DMS79 treated with DMSO at 0.1 percent for 48 hours (cell line): ENCODE measurements at places on chromosomes 7 and 10.

DNA sequence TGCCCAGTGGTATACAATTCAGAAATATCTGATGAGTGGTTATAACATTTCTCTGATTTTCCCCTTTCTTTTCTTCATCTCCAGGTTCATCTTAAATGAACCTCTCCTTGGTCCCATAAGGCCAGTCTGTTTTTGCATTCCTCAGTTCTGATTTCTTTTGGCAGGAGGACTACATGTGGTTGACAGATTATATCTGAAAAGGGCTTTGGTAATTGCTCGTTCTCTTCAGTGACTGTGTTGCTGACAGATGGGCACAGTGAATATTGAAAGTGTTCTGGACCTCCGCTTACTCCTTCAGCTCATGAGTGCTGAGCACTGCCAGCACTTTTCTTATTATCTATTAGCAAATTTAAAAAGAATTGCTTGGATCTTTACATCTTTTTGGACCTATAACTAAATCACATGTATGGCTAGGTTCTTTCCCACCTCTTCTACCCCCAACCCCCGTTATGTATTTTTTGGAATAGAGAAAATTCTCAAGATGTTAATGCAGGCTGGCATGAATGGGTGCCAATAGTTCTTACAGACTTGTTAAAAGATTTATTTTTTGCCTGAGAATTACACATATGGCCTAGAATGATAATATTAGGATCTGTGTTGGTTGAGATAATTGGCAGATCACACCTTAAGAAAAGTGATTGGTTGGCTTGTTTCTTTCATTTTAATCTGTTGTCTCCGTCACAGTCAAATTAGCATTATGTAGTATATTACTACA, 323.0 kb downstream of the EXOC4 start:
- peak; percentile 17 for DNase-seq

DNA sequence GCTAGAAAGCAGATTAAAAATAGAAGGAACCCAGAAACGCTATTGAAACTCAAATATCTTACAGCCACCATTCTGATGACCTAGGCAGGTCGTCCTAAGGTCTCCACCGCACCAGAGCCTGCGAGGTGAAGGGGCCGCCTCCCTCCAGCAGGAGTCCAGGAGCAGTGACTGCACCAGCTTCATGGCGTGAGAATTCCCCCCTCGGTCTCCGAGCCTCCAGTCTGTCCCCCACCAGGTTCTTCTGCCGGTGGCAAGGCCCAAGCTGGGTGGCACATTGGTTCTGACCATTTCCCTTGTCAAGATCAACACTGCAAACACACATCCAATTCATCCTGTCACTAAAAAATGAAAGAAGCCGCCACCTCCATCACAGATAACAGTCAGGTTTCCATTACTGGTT, 98.7 kb downstream of the DIP2C start:
- no peak for DNase-seq

GRCh38 chr10:90087197-90088023, 386.0 kb downstream of the KIF20B start:
- DNase-seq: no peak

DNA sequence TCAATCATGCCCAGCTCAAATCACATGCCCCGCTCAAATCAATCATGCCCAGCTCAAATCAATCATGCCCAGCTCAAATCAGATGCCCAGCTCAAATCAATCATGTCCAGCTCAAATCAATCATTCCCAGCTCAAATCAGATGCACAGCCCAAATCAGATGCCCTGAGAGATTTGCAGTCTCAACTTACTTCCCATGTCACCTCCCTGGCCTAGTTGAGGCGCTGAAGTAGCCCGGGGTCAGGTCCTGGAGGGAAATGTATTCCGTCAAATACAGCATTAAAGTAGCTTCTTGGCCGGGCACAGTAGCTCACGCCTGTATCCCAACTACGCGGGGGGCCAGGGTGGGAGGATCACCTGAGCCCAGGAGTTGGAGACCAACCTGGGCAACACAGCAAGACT, 15.7 kb upstream of the PRKAR1B start:
- DNase-seq: no peak

- no peak for DNase-seq
Observed at GRCh38 chr7:51878865-51879264, 562.3 kb upstream of the COBL start.
